Aortic smooth muscle cell (primary cell): ENCODE measurements at places on chromosomes 1 and 21. TPM values are rescaled to one million over a fixed set of nuclear protein-coding genes. Genes with fewer than 3 reads are reported as not detected.

The NOL9 gene
- total RNA-seq, result 15.3 and 17.0 TPM in 2 replicates

The IER5 gene
- 13.7 and 16.3 TPM in 2 replicates for total RNA-seq

The C1QC gene
- total RNA-seq, result 0.13 TPM in 1 of 2 replicates, not detected in the other

The PLEKHN1 gene
- 0.25 and 0.26 TPM in 2 replicates for total RNA-seq

The IVL gene
- not detected in 2 replicates for total RNA-seq

The C1orf52 gene
- 11.4 and 14.2 TPM in 2 replicates for total RNA-seq

The ZNF593OS gene
- 0.19 TPM in 1 of 2 replicates, not detected in the other for total RNA-seq

The PTPN22 gene
- total RNA-seq, result 0.50 and 1.1 TPM in 2 replicates

The EPS8L3 gene
- not detected in 2 replicates for total RNA-seq

The KCNA3 gene
- not detected in 2 replicates for total RNA-seq

The DUSP10 gene
- total RNA-seq, result 3.2 and 3.7 TPM in 2 replicates

The CELA3B gene
- not detected in 2 replicates for total RNA-seq

The TAL1 gene
- 0.31 and 0.66 TPM in 2 replicates for total RNA-seq

The FMO4 gene
- 4.0 and 5.0 TPM in 2 replicates for total RNA-seq

The LCE3D gene
- not detected in 2 replicates for total RNA-seq

The SMAP2 gene
- 13.4 and 18.6 TPM in 2 replicates for total RNA-seq

The APCS gene
- not detected in 2 replicates for total RNA-seq

The MMP23B gene
- total RNA-seq, result 1.7 and 1.8 TPM in 2 replicates
